ENCODE measurements at places on chromosomes 2 and 18.

DNA sequence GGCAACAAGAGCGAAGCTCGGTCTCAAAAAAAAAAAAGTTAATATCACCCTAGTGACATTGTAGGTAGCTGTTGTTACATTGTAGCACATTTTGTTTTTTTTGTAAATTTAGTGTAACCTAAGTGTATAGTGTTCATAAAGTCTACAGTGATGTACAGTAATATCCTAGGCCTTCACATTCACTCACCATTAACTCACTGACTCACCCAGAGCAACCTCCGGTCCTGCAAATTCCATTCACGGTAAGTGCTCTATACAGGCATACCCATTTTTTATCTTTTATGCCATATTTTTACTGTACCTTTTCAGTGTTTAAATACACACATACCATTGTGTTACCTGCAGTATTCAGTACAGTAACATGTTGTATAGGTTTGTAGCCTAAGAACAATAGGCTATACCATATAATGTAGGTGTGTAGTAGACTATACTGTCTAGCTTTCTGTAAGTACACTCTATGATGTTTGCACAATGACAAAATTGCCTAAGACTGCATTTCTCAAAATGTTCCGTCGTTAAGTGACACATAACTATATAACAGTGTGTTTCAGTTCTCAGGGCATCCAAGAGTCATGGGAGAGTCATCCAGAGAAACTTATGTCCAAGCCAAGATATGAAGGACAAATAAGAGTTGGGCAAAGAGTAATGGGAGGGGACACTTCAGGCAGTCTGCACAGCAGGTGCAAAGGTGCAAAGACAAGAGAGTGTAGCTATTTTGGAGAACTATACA is 68.4 kb downstream of the TANK start:
- no peak for DNase-seq

- no peak for DNase-seq
These were observed 255.0 kb upstream of the EPAS1 start for GRCh38 chr2:46042207-46042637.

DNA sequence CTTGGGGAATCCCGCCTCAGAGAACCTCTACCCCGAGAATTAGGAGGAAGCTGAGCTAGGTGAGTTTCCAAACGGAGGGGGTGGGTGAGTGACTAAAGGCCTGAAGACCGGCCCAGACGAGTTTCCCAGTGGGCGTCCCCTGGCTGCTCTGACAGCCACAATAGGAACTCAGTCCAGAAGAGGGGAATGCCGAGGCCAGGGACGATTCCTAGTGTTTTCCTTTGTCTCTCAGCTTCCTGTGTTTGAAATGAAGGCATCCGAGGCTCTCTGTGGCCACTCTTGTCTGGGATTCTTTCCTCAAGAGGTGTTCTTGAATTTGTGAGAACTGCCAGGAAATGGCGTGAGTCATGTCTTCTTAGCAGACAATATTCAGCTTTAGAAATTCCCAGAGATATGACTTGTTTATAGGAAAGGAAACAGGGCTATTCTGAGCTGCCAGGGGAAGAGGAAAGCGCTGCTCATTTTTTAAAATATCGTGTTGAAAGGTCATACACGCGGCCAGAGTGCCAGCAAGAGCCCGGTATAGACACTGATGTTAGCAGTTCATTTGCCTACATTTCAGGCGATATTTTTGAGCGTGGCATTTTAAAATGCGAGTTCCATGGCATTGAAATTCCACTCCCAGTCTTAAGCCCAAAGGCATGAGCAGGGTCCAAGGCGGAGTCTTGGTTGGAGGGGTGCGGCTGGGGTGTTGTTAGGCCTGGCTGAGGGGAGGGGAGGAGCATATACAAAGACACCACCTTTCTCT is 169.1 kb upstream of the KLF7 start:
- DNase-seq: peak; percentile 99

DNA sequence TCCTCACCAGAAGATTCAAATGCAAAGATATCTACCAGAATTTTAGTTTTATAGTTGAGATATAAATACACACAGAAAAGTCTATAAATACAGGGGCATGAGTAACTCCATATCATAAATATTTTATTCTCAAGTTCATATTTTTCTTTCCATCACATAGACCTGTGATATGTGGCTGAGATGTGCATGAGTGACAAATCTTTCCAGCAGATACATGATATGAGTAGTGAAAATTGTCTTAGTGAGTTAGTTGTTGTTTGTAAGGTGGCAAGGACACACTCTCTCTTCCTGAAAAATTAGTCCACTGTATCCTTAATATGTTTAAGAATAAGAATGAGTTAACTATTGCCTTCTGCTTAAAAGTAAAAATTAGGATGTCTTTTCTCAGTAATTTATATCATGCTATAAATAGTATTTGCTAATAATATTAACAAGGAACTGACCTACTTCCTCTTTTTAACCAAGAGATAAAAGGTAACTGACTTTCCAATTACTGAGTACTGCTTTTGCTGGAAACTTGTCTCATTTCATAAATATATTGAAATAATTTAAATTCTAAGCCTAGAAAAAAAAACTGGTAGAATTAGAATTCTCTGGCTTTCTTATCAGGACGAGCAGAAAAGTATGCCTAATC is 85.2 kb upstream of the SESTD1 start:
- DNase-seq: no peak

GRCh38 chr2:128638341-128639119 is 319.9 kb upstream of the HS6ST1 start:
- peak; percentile 91 for DNase-seq

- DNase-seq: no peak
These were observed 20.2 kb upstream of the POLE4 start for GRCh38 chr2:74938264-74938663.

DNA sequence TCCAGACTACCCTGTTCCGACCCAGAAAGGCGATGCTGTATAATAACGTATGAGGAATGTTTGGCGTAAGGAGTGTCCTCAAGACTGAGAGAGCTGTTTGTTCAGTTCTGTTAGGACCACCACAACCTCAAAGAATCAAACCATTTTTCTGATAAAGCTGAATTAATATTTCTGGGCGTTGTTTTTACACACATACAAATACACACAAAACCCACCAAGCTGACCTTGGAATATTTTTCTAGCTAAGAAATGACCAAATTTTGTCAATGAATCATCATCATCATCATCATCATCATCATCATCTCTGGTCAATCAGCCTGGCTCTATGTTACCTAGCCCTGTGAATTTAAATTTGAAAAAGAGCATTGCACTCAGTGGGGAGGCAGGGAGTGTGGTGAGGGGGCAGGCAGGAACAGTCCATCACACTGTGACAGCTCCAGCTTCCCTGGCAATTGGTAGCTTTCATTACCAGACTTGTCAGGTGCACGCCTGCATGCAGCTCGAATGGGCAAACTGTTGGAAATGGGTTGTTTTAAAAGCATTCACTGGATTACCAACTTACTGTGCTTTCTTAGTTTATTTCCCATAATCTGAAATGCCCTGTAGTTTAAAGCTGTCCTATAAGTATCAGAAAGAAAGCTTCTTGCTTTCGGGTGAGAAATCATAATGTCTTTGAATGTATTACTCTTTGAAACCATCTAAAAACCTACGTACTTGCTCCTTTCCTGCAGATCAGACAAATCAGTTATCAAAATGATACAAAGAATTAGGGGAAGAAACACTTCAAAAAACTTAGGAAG is 6.9 kb upstream of the POU3F3 start:
- no peak for DNase-seq

GRCh38 chr2:119184512-119184911 is 26.0 kb upstream of the C1QL2 start:
- DNase-seq: no peak

- DNase-seq: peak; percentile 80
These were observed 138.9 kb upstream of the KLHL14 start for GRCh38 chr18:32911660-32912284.

GRCh38 chr2:58479535-58480140 is 238.5 kb upstream of the FANCL start:
- DNase-seq: no peak

- DNase-seq: peak; percentile 59
These were observed 3.3 kb downstream of the HOXD3 start for GRCh38 chr2:176160251-176160985.

DNA sequence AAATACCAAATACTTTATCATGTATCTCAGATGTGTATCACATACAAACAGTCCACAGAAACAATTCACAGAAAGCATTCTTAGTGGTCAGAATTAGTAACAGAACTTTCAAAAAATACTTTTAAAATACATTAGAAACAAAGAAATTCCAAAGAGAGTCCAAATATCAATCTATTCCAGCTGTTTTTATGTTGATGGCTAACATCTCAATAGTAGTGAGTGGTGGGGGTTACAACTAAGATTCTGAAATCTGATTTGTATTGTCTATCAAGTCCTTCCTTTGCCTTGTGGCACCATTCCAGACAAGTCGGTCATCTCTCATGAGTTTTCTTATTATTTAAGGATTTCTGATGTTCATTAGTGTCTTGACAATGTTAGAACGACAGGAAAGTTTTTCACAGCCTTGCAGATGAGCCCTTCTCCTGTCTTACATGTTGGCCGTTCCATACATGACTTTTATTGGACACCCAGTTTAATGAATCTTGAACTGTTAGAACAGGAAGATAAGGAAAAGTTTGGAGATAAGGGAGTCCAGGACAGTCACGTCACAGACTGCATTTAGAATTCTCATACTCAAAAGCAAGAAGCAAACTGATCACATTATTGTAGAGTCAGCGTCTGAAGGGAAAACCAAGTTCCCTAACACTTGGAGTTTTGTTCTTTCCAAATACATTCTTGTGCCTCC is 410.3 kb downstream of the PID1 start:
- no peak for DNase-seq

DNA sequence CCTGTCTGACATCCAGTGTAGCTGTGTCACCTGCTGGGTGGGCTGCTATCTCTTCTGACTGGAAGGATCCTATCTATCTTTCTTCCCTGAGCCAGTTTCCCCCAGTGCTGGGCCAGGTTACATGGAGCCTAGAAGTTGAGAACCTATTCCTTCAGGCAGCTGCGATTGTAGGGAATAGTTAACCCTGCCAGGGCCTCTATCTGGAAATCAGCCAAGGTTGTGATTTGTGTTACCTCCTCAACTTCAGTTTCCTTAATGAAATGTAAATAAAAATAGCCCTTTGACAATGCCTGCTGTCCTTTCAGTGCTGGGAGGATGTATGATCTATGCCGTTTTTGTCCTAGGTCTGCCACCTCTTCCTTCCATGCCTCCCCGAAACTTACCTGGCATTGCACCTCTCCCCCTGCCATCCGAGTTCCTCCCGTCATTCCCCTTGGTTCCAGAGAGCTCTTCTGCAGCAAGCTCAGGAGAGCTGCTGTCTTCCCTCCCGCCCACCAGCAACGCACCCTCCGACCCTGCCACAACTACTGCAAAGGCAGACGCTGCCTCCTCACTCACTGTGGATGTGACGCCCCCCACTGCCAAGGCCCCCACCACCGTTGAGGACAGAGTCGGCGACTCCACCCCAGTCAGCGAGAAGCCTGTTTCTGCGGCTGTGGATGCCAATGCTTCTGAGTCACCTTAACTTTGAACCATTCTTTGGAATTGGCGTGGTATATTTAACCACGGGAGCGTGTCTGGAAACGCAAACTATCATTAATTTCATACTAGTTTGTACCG is 36.6 kb downstream of the GORASP2 start:
- DNase-seq: peak; percentile 17

DNA sequence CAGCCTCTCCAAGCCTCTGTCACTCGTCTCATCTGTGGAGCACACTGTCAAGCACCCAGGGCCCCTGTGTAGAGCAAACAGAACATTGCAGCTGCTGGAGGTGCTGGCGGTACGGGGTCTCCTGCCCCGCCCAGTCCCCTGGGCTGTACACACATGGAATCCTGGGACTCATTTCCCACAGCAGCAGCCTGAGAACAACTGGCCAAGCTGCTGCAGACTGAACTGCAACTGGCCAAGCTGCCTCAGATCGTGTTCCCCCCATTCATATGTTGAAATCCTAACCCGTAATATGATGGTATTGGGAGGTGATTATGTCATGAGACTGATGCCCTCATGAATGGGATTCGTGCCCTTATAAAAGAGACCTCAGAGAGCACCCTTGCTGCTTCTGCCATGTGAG is 130.5 kb downstream of the NCK2 start:
- DNase-seq: no peak

DNA sequence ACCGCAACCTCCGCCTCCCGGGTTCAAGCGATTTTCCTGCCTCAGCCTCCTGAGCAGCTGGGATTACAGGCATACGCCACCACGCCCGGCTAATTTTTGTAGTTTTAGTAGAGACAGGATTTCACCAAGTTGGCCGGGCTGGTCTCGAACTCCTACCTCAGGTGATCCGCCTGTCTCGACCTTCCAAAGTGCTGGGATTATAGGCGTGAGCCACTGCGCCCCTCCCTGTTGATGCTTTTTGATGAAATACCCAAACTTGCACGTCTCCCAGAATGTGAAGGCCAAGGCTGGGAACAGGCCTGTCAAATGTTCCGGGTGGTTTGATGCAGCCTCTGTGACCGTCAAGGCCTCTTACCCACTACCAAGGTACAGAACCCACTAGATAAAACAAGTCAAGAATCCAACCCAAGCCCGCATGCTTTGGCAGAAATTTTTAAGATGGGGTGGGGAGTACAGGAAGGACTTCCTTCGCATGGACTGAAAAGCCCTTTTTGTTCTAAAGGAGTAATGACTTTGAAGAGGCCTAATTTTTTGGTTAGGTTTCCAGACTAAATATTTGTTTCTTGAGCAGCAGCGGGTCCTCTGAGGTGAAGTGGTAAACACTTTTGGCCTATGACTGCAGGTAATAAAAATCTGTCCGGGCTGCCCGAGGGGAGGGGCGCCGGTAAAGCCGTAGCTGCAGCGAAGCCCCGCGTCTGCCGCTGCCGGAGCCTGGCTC is 3.7 kb upstream of the EVX2 start:
- DNase-seq: no peak

- no peak for DNase-seq
These were observed 204.6 kb downstream of the SH3RF3 start for GRCh38 chr2:109333414-109334210.

- DNase-seq: no peak
These were observed 583.1 kb downstream of the XIRP2 start for GRCh38 chr2:167471332-167471731.

DNA sequence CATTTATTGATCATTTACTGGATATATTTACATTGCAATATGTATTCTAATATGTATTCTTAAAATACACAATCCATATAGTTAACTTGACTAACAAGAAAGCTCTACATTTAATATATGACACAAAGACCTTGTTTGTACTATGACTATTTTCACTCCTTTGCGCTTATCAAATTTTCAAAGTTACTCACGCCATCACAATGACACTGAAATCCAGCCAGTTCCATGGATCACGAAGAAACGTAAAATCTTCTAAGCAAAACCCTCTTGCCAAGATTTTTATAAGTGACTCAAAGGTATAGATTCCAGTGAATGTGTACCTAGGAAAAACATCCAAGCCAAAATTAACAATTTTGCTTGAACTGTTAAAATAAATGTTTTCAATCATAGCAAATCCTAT is 39.6 kb downstream of the SCN3A start:
- DNase-seq: no peak

DNA sequence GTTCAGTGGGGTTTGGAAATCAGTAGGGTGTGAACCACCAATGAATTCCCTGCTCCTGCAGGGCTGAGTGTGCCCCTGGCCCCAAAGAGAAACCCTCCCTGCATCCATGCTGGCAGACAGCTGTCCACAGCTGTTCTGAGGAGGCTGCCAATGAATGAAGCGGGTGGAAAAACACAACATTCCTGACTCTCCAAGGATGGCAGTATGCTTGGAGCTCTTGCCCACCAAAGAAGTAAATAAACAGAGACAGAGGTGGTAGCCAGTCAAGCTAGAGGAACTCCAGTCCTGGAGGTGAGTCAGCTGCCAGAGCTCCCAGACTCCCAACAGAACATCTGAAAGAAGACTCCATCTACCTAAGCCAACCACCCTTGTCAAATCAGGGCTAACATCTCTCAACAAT is 6.2 kb downstream of the ZBTB7C start:
- DNase-seq: peak; percentile 4
